ENCODE measurements at places on chromosomes 7 and 10.
A peak's percentile ranks its signal among the peaks of the same experiment; 100 is the strongest.

DNA sequence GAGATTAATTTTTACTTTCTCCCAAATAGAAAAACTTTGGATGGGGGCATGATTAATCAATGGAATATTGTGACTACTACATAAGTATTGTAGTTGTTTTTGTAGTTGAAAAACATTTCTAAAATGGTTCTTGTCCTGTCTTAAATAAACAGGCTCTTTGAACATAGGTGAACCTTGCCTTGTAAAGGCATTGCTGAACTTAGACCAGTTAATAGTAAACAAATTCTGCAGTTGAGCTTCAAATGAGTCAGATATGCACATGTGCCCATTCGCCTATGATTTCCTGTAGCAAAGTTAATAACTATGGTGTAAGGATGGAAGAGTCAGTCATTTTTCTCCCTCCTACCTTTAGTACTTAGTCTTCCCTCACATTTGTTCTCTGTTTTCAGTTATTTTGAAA is 22.6 kb downstream of the CUTC start:
- DNase-seq, result no peak

GRCh38 chr7:156015237-156016020 is 203.2 kb upstream of the SHH start:
- no peak for DNase-seq

- DNase-seq, result no peak
These were observed 358.3 kb downstream of the AUTS2 start for GRCh38 chr7:69956541-69956940.

GRCh38 chr7:11403781-11404180 is 428.2 kb downstream of the THSD7A start:
- no peak for DNase-seq

GRCh38 chr7:6251653-6252052 is 20.8 kb downstream of the CYTH3 start:
- DNase-seq, result no peak

- no peak for DNase-seq
These were observed 82.1 kb upstream of the HPS1 start for GRCh38 chr10:98528805-98529183.

GRCh38 chr10:15739254-15739970 is 19.7 kb upstream of the ITGA8 start:
- DNase-seq, result no peak

DNA sequence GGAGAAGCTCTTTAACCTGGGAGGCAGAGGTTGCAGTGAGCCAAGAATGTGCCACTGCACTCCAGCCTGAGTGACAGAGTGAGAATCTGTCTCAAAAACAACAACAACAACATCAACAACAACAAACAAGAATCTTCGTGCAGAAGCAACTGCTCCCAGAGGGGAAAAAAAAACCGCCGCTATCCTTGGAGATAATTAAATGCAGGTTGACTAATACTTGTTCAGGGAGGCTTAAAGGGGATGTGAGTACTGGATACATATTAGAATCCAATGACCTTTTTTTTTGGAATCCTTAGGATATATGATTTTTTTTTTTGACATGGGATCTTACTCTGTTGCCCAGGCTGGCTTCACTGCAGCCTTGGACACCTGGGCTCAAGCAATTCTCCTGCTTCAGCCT is 89.6 kb upstream of the FAM171A1 start:
- DNase-seq, result no peak

DNA sequence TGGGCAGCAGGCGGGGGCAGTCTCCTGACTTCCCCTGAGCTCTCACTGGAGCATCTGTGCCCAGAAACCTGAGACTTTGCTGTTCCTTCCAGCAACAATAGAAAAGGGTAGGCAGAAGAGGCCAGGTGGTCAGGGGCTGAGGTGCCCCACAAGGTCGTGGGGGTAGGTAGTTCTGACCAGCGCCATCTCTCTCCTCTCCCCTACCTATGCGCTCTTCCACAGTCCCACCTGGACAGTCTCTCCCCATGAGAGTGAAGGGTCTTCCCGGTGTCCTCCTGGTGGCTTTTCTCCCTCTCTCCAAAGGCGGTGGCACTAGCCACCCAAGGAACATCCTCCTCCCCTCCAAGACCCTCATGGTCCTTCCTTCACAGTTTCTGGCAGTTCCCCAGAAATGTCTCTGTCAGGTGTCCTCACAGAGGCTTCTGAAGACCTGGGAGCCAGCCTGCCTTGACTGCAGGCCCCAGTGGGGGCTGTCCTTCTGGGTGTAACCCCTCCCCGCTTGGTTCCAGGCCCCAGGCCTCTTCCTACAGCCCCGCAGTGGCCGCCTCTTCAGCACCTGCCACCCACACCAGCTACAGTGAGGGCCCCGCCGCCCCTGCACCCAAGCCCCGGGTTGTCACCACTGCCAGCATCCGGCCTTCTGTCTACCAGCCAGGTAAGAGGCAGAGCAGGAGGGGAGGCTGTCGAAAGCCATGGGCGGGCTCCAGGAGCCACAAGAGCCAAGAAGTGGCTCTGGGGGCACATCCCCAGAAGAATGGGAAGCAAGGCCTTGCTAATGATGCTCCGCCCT is 41.3 kb downstream of the LDB3 start:
- DNase-seq, result no peak

DNA sequence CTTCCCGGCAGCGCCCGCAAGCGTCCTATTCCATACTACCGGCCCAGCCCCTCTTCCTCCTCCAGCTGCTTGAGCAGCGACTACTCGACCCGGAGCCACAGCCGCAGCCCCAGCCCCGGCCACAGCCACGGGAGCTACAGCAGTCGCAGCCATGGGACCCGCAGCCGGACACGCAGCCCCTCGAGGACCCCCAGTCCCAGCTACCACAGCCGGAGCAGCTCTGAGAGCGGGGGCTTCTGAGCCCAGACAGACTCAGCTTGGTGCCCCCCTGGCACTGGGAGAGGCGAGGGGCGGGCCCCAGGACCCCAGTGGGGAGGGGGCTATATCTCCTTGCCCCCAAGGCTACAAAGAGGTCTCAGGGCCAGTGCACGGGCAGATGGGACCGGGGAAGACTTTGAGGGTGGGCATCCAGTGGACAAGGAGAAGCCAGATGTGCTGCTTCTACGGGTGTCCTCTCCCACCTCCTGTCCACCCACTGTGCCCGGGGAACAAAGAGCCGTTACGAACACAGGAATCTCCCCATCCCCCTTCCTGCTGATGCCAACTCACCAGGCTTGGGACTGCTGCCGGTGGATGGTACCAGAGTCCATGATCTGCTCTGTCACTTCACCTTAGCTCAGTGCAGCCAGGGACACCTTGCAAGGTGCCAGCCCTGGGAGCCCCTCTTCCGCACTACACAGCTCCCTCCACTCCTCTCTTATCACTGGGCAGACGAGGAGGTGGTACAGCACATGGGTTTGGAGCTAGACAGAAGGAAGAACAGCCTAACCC is 16.7 kb upstream of the HSPB1 start:
- DNase-seq, result no peak

GRCh38 chr7:52189153-52189778 is 846.2 kb upstream of the POM121L12 start:
- no peak for DNase-seq

GRCh38 chr7:80896906-80897598 is 21.8 kb downstream of the SEMA3C start:
- DNase-seq, result no peak

DNA sequence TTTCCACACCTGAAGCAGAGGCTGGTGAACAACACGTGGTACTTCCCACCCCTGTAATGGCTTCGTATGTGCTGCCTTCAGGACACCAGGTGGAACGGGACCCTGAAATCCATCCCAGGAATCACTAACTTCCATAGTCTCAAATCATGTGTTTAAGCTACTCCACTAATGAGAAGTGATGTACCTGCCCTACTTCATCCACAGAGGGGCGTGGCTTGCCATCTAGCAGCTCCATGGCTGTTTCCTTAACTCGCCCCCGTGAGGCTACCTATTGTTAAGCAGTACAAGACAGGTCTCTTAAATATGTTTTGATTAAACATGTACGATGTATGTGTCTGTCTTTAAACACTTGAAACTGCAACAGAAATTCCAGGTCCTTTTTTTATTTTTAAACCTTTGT is 31.8 kb downstream of the ARL3 start:
- no peak for DNase-seq

- no peak for DNase-seq
These were observed 104.9 kb downstream of the PPP1R17 start for GRCh38 chr7:31791881-31792280.

GRCh38 chr7:105799677-105800076 is 76.7 kb downstream of the ATXN7L1 start:
- no peak for DNase-seq

DNA sequence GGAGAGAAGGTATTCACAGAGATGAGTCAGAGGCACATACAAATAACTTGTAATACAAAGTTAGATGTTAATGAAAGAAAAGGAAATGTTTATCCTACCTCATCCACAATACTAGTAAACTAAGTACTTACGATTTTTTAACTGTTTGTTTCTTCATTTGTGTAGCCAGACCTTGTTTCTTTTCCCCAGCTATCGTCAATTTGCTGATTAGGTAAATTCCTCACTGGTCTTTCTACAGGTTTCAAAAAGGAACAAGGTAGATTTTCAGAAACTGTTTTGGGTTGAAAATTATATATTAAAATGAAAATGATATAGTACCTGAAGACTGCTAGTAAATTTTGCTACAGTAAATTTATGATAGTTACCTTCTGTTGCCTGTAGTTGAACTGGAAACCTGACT is 56.6 kb downstream of the PON1 start:
- no peak for DNase-seq

DNA sequence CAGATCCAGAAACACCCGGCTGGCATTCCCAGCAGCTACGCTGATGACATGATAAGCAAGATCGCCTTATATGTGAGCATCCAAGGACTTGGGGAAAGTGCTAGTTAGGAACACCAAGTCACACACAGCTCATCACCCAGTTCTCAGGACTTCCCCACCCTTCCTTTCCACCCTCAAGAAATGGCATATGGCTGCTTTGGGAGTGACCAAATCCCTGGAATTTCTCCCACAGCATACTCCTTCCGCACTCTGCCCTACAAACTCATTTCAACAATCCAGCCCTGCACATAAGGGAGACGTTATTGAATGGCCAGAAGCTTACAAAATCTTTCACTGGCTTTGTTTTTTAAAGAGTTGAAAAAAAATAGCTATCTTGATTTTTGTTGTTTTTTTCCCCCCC is 4.2 kb downstream of the ITIH5 start:
- no peak for DNase-seq

DNA sequence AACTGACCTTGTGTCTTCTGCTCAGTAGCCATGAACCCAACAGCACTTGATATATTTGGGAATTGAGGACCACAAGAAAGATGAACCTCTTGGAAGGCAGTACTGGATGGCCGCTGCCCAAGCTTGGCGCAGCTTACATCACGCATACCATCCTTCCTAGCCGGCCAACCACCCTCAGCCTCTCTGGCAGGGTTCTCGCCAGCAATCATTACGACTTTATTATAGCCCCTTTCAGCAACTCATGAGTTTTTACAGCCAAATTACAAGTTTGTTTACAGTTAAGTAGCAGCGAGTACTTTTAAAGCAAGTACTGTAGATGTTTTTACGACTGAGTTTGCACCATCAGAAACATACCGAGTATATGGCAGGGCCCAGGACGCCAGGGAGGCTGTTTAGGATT is 769.1 kb downstream of the SUGCT start:
- DNase-seq, result no peak

GRCh38 chr10:93190372-93190771 is 116.7 kb downstream of the CYP26A1 start:
- DNase-seq, result peak; percentile 13

- no peak for DNase-seq
These were observed 190.4 kb downstream of the SLC25A13 start for GRCh38 chr7:96131525-96131924.

DNA sequence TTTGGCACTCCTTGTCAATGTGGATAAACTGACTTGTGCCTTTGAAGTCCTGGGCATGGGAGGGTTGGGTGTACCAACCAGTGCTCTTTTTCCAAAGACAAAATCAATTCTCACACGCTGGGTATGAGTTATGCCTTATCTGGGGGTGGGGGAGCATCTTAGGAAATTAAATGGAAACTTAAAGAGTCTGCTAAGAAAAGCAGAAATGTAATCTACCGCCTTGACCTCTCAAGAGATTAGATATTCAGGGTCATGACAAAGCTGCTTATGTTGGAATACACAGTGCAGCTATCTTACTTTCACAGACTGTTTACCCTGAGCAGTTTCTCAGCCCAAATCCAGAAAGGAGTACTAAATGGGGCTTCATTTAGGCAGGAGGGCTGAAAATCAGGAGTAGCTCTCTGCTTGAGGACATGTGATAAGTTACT is 2.6 kb downstream of the MEST start:
- DNase-seq, result peak; percentile 60

- no peak for DNase-seq
These were observed 79.5 kb downstream of the DIP2C start for GRCh38 chr10:609868-610545.

All from umbilical cord (tissue), 2 donors.